ENCODE measurements at places on chromosomes 7 and 10.

- DNase-seq: no peak
- H3K27me3 ChIP-seq: no peaks in the 10 kb centered on the region
- no peak overlapping the region for H3K27ac ChIP-seq
- no peaks in the 10 kb centered on the region for H3K36me3 ChIP-seq
Measured at GRCh38 chr10:85926986-85927385, 439.6 kb downstream of the GRID1 start.

DNA sequence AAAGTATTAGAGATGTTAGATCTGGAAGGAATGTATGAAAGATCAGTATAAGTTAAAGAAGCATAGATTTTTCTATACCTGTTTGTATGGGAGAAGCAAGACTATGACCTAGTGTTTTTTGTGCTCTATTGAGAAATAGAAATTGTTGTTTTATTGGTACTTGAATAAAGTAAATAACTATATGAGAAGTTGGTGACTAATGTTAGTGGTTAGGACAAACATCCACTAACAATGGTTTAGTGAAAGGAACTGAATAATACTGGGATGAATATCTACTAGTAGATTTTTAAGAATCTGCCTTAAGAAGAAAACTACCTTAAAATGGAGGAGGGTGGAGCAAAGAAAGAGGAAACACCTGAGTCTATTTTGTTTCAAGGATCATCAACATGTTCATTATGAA, 521.1 kb upstream of the POT1 start:
- H3K27ac ChIP-seq: no peak overlapping the region
- DNase-seq: no peak
- H3K4me3 ChIP-seq: no peak overlapping the region
- H3K36me3 ChIP-seq: no peaks in the 10 kb centered on the region

- H3K36me3 ChIP-seq: no peaks in the 10 kb centered on the region
- no peaks in the 10 kb centered on the region for H3K4me1 ChIP-seq
- H3K27me3 ChIP-seq: no peaks in the 10 kb centered on the region
- H3K4me3 ChIP-seq: no peak overlapping the region
- no peak for DNase-seq
Measured at GRCh38 chr7:145645135-145645515, 471.5 kb upstream of the CNTNAP2 start.

GRCh38 chr7:93327006-93327633, 95.0 kb downstream of the VPS50 start:
- no peaks in the 10 kb centered on the region for H3K36me3 ChIP-seq
- H3K4me1 ChIP-seq: no peaks in the 10 kb centered on the region
- H3K4me3 ChIP-seq: no peak overlapping the region
- DNase-seq: no peak
- no peak overlapping the region for H3K27ac ChIP-seq

DNA sequence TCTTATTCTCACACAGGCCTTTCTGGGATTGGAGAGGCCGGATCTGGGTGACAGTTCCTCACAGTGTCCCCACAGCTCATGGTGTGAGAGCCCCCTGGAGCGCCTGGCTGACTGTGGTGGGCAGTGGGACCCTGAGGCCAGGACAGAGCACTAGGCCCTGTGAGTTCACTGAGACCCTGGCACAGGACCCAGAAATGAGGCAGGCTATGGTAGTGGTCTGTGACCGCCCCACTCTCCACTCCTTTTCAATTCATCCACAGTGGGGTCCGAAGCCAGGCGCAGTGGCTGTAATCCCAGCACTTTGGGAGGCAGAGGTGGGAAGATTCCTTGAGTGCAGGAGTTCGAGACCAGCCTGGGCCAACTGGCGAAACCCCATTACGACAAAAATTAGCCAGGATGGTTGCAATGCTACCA, 95.9 kb upstream of the TNRC18 start:
- no peaks in the 10 kb centered on the region for H3K27me3 ChIP-seq
- no peak overlapping the region for H3K27ac ChIP-seq
- no peaks in the 10 kb centered on the region for H3K36me3 ChIP-seq
- no peak for DNase-seq
- H3K4me3 ChIP-seq: no peak overlapping the region

DNA sequence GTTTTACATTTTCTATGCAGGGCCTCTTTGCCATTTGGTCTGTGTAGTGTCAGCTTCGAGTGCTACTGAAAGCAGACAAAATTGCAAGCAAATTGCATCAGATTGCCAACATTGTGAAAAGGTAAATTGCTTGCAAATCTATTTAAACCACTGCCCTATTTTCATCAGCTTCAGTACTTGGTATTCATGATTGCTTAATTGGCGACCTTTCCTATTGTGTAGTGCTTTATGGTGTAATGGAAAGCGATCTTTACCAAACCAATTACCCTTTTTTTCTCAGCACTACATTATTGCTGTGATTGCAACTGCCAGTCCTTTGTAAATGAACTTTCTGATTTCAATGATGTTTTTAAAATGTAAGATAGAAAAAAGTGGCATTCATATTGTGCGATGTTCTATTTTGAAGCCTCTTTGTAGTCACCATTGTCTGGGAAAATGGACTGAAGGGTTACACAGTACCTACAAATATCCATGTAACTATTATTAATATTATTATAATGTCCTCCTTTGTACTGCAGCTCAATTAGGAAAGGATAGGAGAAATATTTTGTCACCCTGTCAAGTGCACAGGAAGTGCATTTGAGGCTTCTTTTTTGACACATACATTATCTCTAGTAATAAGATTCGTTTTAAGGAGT, 177.7 kb upstream of the SP8 start:
- H3K27ac ChIP-seq: no peak overlapping the region
- H3K36me3 ChIP-seq: no peaks in the 10 kb centered on the region
- no peaks in the 10 kb centered on the region for H3K4me1 ChIP-seq
- H3K27me3 ChIP-seq: no peaks in the 10 kb centered on the region
- DNase-seq: no peak

All from body of pancreas (tissue), 4 donors.